ENCODE measurements at places on chromosomes 6 and 20.

DNA sequence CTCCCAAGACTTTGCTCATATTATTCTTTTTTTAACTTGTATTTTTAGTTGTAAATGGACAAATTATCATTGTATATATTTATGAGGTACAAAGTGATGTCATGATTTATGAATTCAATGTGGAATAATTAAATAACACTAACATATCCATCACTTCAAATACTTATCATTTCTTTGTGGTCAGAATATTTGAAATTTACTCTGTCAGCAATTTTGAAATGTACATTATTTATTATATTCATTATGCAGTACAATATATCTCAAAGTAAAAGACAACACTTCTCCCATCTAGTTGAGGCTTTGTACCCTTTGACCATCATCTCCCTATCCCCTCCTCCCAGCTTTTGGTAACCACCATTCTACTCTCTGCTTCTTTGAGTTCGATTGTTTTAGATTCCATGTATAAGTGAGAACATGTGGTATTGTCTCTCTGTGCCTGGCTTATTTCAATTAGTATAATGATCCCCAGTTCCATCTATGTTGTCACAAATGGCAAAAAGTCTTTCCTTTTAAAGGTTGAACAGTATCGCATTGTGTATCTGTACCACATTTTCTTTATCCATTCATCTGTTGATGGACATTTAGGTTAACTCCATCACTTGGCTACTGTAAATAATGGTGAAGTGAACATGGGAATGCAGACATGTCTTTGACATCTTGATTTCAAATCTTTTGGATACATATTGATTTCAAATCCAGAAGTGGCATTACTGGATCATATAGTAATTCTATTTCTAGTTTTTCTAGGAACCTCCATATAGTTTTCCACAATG, 197.2 kb downstream of the KIF6 start:
- H3K4me1 ChIP-seq: peaks cover 8% of the 10 kb centered on the region
- H3K27ac ChIP-seq: no peak overlapping the region
- H3K36me3 ChIP-seq: no peaks in the 10 kb centered on the region
- H3K4me3 ChIP-seq: no peak overlapping the region

- no peak overlapping the region for H3K4me3 ChIP-seq
- H3K27me3 ChIP-seq: no peaks in the 10 kb centered on the region
- H3K4me1 ChIP-seq: peaks cover 12% of the 10 kb centered on the region
- no peak for DNase-seq
Observed at GRCh38 chr6:36479256-36479655, 36.5 kb downstream of the KCTD20 start.

- H3K4me3 ChIP-seq: no peak overlapping the region
- no peak for DNase-seq
- H3K36me3 ChIP-seq: no peaks in the 10 kb centered on the region
- no peak overlapping the region for H3K27ac ChIP-seq
- H3K4me1 ChIP-seq: no peaks in the 10 kb centered on the region
Observed at GRCh38 chr6:163776196-163776905, 361.8 kb downstream of the QKI start.

DNA sequence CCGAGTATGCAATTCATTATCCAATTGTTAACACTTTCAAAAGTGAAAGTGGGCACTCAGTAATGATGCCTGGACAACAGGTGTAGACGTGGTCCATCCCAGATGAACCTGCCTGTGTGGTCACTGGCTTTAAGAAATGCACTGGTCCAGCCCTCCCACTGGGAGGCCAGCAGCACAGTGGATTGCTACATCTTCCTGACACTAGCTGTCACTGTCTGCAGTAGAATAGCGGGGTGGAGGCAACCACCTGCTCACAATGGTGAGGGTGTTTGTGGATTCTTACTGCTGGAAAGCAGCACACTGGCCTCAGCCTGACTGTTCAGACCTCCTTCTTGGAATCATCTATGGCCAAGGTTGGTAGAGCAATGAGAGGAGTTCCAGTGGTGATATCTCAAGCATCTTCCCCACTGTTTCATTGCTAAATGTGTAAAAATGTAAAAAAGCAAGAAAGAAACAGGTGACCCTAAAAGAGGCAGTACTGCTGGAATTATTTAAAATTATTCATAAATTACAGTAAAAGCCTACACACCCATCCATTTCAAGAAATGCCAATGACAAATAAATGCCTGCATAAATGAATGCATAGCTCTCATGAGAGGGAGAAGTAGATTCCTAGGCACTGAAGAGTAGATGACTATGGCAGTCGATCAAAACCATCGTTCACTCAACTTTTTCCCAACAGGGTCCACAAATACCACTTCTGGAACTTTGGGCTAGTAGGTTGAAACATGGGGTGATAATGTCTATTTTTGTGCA, 228.0 kb upstream of the PLN start:
- DNase-seq: no peak
- no peak overlapping the region for H3K4me3 ChIP-seq
- no peaks in the 10 kb centered on the region for H3K27me3 ChIP-seq
- H3K4me1 ChIP-seq: no peaks in the 10 kb centered on the region
- no peaks in the 10 kb centered on the region for H3K36me3 ChIP-seq

GRCh38 chr20:63568986-63569949, 4.8 kb downstream of the HELZ2 start:
- no peak for DNase-seq
- H3K4me3 ChIP-seq: no peak overlapping the region
- no peak overlapping the region for H3K27ac ChIP-seq
- peaks cover 25% of the 10 kb centered on the region for H3K4me1 ChIP-seq
- peaks cover 10% of the 10 kb centered on the region for H3K36me3 ChIP-seq
- peaks cover 3% of the 10 kb centered on the region for H3K27me3 ChIP-seq

GRCh38 chr6:95923518-95923917, 92.3 kb upstream of the FUT9 start:
- H3K27ac ChIP-seq: no peak overlapping the region
- no peaks in the 10 kb centered on the region for H3K27me3 ChIP-seq
- no peak for DNase-seq

DNA sequence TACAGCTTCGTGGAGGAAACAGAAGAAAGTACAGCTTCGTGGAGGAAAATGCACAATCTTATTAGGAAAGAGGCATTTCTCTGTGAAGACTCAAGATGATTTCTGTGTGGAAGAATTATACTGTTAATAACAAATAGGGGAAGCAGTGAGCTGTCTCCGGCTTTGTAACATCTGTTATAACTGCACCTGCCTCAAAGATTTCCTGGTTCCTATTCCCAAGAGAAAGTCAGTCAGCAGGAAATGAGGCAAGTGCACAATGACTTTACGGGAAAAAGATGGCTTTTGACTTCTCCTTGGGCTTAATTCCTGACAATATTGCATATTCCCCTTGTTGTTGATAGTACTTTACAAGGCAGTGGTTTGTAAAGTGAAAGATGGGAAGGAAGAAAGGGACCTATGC, 538.5 kb downstream of the BMP2 start:
- no peak for DNase-seq
- no peak overlapping the region for H3K4me3 ChIP-seq

DNA sequence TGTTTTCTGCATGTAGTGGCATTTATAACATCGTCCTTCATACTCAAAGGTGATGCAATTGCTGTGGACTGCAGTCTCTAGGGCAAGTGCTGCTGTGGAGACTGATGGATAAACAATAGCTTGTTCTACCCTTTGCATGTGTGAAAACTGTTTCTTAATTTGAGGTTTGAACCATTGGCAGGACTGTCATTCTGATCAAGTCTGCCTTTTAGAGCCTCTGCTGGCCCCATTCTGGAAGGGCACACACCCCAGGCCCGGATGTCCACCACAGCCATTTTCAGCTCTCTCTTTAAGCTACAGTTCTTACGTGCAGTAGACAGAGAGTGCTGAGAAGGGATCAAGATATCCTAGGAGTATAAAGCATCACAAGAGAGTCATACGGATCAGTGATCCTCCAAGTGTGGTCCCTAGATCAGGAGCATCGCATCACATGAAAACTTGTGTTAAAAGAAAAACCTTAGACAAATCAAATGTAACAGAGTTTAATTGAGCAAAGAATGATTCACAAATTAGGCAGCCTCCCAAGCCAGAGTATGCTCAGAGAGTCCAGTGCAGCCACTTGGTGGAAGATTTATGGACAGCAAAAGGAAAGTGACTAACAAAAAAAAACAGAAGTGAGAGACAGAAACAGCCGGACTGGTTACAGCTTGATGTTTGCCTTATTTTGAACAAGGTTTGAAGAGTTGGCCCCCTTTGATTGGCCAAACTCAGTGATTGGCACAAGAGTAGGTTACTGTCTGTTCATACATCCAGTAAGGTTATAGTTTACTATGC, 52.0 kb downstream of the FRK start:
- peak overlapping the region; percentile 23 for H3K27ac ChIP-seq
- no peak overlapping the region for H3K4me3 ChIP-seq
- no peak for DNase-seq
- peaks cover 22% of the 10 kb centered on the region for H3K4me1 ChIP-seq
- H3K27me3 ChIP-seq: peaks cover 13% of the 10 kb centered on the region

- H3K27ac ChIP-seq: no peak overlapping the region
- no peak for DNase-seq
- no peaks in the 10 kb centered on the region for H3K36me3 ChIP-seq
- H3K4me1 ChIP-seq: no peaks in the 10 kb centered on the region
Observed at GRCh38 chr6:78580923-78581322, 286.4 kb upstream of the IRAK1BP1 start.

- H3K27me3 ChIP-seq: no peaks in the 10 kb centered on the region
- H3K4me3 ChIP-seq: peak overlapping the region; percentile 49
- no peak for DNase-seq
- peaks cover 79% of the 10 kb centered on the region for H3K36me3 ChIP-seq
- H3K4me1 ChIP-seq: peaks cover 78% of the 10 kb centered on the region
Observed at GRCh38 chr6:90126839-90127238, 169.8 kb downstream of the BACH2 start.

DNA sequence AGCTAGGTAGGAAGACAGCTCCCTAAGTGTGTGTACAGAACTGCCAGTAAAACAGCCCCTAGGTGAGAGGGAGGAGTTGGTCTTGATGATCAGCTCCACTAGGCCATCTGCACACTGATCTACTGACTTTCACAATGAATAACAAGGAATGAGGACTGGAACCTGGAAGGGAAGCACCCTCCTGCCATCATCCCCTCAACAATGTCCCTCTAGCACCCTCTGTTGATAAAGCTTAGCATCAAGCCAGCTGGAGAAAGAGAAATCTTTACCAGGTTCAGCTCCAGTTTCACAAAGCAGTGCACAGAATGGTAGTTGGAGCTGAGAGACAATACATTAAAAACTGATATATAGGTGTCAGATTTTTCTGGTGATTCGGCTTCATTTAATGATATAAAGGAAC, 57.2 kb upstream of the IRAK1BP1 start:
- no peak overlapping the region for H3K27ac ChIP-seq
- H3K4me1 ChIP-seq: no peaks in the 10 kb centered on the region
- no peak overlapping the region for H3K4me3 ChIP-seq
- DNase-seq: no peak
- H3K27me3 ChIP-seq: peaks cover 14% of the 10 kb centered on the region

GRCh38 chr6:71258078-71258866, 30.3 kb upstream of the OGFRL1 start:
- H3K4me1 ChIP-seq: no peaks in the 10 kb centered on the region
- no peak overlapping the region for H3K4me3 ChIP-seq
- H3K36me3 ChIP-seq: no peaks in the 10 kb centered on the region
- H3K27ac ChIP-seq: no peak overlapping the region

DNA sequence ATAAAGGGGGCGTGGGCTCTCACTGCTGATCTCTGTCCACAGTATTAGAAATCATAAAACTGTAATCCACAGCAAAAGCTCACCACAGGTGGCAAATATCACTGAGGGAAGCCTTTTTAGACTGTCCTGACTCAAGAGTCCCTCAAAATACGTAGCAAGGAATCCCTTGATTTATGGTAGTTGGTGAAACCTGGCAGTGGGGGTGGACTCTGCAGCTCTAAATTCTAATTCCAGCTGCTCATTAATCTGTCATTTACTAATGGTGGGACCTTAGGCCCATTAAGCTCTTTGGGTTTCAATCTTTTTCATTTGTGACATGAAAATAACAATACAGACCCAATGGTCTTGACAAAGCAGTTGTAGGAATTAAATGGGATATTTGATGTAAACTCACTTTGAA, 32.3 kb downstream of the GMDS start:
- peaks cover 11% of the 10 kb centered on the region for H3K4me1 ChIP-seq
- DNase-seq: no peak

DNA sequence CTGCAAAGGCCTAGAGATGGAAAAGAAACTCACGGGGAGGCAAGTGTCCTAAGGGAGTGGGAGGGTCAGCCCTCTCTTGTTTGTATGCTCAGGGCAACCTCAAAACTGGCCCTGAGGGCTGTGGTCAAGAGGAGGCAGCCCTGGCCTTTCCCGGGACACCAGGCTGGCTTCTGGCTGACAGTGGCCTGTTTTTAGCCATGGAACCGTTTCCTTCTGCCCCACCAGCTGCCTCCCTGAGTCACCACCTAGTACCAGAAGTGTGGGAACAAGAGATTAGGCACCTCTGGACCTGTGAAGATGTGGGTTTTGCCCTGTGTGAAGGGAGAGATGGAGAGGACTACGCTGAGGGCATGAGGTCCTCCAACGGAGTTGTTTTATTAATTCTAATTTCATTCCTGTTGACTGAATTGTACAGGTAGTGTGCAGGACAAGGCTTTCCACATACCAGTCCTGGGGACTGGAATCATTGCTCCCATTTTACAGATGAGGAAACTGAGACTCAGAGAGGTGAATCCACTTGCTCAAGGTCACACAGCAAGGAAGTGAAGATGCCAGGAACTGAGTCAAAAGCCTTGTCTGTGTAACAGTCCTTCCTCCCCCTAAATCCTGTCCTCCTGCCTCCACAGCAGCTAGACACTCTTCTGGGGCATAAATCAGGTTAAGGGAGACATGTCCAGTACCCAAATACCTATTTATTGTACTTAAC, 5.5 kb downstream of the FOXS1 start:
- no peaks in the 10 kb centered on the region for H3K36me3 ChIP-seq
- H3K4me1 ChIP-seq: peaks cover 7% of the 10 kb centered on the region
- DNase-seq: no peak

GRCh38 chr6:38375937-38376336, 263.8 kb downstream of the BTBD9 start:
- DNase-seq: no peak
- H3K4me1 ChIP-seq: no peaks in the 10 kb centered on the region
- no peaks in the 10 kb centered on the region for H3K27me3 ChIP-seq
- H3K27ac ChIP-seq: no peak overlapping the region

GRCh38 chr20:40651151-40651550, 37.9 kb downstream of the MAFB start:
- no peak for DNase-seq
- H3K27me3 ChIP-seq: peaks cover 8% of the 10 kb centered on the region
- no peaks in the 10 kb centered on the region for H3K4me1 ChIP-seq
- H3K4me3 ChIP-seq: no peak overlapping the region
- H3K36me3 ChIP-seq: no peaks in the 10 kb centered on the region
- no peak overlapping the region for H3K27ac ChIP-seq
